Mucosa of descending colon (tissue), 3 donors: ENCODE measurements at places on chromosomes 2 and 18. TPM values are rescaled to one million over a fixed set of nuclear protein-coding genes. Genes with fewer than 3 reads are reported as not detected.

- DNase-seq = no peak
These were observed 58.8 kb upstream of the TTN start for GRCh38 chr2:178865999-178866398.

- DNase-seq = no peak
These were observed 168.6 kb downstream of the CNTNAP5 start for GRCh38 chr2:124193706-124194105.

TIGD1 gene
- 5.4 TPM for total RNA-seq

- DNase-seq = no peak
These were observed 7.5 kb upstream of the SP9 start for GRCh38 chr2:174327021-174327840.

GRCh38 chr2:191678437-191679100, 633 bp downstream of the NABP1 start:
- peak; percentile 84 for DNase-seq

HTR2B gene
- 4.1 TPM for total RNA-seq

DNA sequence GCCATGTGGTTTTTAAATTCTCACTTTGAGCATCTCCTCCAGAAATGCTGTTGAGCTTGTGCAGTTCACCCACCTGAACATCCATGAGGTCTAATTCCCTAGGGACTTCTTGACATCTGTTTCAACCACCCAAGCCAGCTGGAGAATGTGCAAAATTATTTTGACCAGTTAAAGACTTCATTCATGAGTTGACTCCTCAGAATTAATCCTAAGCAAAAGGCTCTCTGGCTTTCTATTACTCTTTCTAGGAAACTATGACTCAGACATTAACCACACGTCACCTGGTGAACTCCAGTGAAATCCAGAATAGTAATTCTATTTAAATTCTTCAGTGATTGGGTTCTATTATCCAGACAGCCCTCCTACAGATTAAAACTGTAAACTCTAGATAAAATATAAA, 247.5 kb downstream of the NBAS start:
- no peak for DNase-seq

CRYBA2 gene
- 5.0 TPM for total RNA-seq

FAM110C gene
- total RNA-seq = 14.2 TPM

DNA sequence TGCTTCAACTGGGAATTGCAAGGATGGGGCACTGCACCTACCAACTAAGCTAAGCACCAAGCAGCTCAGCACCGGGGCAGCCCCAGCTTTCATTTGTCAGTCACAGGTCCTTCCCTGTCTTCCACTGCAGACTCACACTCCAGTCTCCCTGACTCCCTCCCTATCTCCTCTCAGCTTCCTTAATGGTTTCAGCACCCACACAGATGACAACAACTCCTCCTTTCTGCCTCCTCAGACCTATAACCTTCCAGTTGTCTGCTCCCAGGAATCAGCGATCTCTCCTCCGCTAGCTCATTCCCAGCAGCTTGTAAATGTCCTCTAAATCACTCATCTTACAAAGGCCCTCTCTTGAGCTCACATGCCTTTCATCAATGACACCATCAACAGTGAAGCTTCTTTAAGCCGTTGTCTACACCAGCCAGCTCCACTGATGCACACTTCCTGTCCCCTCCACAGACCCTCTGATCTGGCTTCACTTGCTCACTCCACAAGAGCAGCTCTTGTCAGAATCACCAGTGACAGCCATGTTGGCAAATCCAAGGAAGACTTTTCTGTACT, 32.1 kb downstream of the CLASP1 start:
- no peak for DNase-seq

- DNase-seq = no peak
These were observed 29.4 kb downstream of the KANSL3 start for GRCh38 chr2:96608469-96609455.

GRCh38 chr18:74291472-74291770, 342 bp downstream of the CYB5A start:
- no peak for DNase-seq

TUBB6 gene
- 32.9 TPM for total RNA-seq

GRCh38 chr18:904218-905090, at the start of gene ADCYAP1:
ADCYAP1 (plus strand) TSS chr18:904871; CDS start chr18:905387, 516 bp downstream.
- DNase-seq = no peak

GRCh38 chr2:174985614-174986013, 19.6 kb downstream of the CHN1 start:
- no peak for DNase-seq

SLC14A1 gene
- 1.1 TPM for total RNA-seq

UGT1A4 gene
- total RNA-seq = 7.0 TPM

MYO3B gene
- 0.39 TPM for total RNA-seq

DNA sequence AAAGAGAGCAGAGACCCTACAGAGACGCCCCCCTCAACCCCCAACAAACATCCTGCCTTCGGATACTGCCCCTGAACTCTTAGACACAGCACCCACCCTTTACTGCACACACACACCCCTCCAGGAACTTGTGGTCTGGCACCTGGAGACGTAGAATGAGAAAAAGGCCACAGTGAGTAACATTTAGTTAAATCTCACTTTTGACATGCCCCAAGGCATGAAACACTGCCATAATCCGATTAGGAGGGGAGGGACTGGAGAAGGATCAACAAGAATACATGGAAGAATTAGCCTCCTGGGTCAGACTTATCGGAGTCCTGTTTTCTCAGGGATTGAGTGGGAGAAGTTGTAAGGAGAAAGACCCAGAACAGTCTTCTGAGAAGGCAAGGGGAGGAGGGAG, 4.1 kb downstream of the CDK5R2 start:
- no peak for DNase-seq

NAGK gene
- 67.9 TPM for total RNA-seq

C2orf80 gene
- not detected for total RNA-seq

DNA sequence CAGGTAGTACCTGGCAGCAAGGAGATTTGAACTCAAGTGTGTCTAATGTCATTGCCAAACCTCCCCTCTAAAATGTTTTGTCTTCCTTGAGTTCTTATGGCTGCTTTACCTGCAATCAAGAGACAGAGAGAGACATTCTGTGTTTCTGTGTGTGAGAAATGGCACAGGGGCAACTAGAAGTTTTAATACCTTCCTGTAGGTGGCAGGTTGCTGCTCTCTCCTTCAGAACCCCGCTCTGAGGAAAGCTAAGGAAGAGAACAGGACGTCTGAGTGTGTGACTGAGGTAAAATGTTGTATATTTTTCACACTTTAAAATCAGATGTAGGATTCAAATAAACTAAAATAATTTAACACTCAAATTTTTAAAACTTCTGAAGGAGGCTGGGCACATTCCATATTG, 19.2 kb downstream of the DTNA start:
- no peak for DNase-seq

GRCh38 chr2:232245111-232245510, 133.4 kb upstream of the ALPP start:
- no peak for DNase-seq

DNA sequence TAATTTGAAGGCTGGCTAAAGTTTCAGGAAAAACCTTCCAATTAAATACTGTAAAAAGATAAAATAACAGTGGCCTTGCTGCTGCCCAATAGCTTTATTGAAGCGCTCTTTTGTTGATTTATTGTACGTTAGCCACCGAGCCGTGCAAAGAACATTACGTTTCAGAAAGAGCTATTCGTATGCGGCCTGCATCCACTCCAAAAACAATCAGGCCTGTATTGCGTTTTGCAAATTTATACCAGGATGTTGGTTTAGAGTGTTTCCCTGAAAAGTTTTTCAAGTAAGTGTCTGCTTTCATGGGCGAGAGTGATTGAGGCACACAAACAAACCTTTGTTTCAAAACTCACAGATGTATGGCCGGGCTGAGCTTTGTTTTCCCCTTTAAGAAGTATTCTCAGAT, 257.2 kb upstream of the SALL3 start:
- DNase-seq = no peak

- DNase-seq = peak; percentile 24
These were observed 969 bp upstream of the ALKAL2 start for GRCh38 chr2:288758-289361.

GRCh38 chr18:77108821-77109647, 23.5 kb downstream of the MBP start:
- DNase-seq = no peak

GRCh38 chr2:96753661-96754282, 6.9 kb upstream of the CNNM4 start:
- DNase-seq = no peak

GRCh38 chr2:167487728-167488127, 599.4 kb downstream of the XIRP2 start:
- no peak for DNase-seq

LDLRAD4 gene
- 37.4 TPM for total RNA-seq

GRCh38 chr2:73891276-73891901, 1.4 kb upstream of the ACTG2 start:
- no peak for DNase-seq

DLX1 gene
- total RNA-seq = 0.14 TPM
